ENCODE measurements at places on chromosomes 4 and X. TPM values are rescaled to one million over a fixed set of nuclear protein-coding genes. Genes with fewer than 3 reads are reported as not detected.

GRCh38 chrX:11954176-11954575 is 184.1 kb upstream of the FRMPD4 start:
- no peaks in the 10 kb centered on the region for H3K4me1 ChIP-seq
- DNase-seq: no peak
- H3K36me3 ChIP-seq: no peaks in the 10 kb centered on the region
- no peak overlapping the region for H3K4me3 ChIP-seq
- no peak overlapping the region for H3K27ac ChIP-seq

DNA sequence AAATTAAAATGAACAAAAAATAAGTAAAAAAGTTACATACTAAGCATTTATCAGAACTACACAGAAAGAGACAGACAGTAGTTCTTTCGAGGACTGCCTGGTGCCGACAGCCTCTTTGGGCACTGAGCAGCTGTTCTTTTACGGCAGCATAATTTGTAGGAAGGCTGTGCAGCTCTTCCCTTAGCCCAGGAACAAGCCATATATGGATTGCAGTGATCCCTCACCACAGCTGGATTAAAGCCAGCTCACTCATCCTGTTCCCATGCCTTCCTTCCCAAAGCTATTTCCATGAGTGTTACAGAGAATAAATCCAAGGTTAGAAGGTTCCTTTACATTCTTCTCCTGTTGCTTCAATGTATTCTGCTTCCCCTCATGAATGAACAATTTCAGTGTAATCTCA is 71.7 kb downstream of the DDX60L start:
- H3K4me3 ChIP-seq: no peak overlapping the region
- no peaks in the 10 kb centered on the region for H3K4me1 ChIP-seq
- no peaks in the 10 kb centered on the region for H3K27me3 ChIP-seq
- peaks cover 100% of the 10 kb centered on the region for H3K36me3 ChIP-seq
- DNase-seq: no peak

DNA sequence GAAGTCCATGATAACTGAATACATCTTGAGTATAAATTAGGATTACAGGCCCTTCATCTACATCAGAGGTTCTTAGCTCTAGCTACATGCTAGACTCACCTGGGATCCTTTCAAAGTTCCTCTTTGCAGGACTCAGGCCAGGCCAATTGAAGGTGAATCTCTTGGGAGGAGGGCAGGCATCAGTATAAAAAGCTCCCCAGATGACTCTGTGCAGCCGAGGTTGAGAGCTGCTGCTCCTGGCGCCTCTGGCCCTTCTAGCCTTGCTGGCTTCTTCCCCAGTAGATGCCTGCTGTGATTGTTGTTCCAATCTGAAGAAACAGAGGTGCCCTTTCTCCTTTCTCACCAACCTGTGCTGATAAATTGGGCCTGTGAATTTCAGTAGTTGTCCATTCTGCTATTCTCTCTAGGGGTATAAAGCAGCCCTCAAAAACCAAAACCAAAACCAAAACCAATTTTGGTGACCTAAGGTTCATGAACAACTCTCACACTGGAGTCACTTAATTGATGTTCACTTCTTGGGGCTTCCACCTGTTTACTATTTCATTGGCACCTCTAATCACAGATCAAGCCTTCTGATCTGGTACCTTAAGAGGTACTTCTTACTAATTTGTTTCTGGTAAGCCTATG is 78.7 kb downstream of the SUPT20HL2 start:
- no peaks in the 10 kb centered on the region for H3K27me3 ChIP-seq
- H3K36me3 ChIP-seq: no peaks in the 10 kb centered on the region
- H3K27ac ChIP-seq: no peak overlapping the region
- no peaks in the 10 kb centered on the region for H3K4me1 ChIP-seq
- DNase-seq: no peak

DNA sequence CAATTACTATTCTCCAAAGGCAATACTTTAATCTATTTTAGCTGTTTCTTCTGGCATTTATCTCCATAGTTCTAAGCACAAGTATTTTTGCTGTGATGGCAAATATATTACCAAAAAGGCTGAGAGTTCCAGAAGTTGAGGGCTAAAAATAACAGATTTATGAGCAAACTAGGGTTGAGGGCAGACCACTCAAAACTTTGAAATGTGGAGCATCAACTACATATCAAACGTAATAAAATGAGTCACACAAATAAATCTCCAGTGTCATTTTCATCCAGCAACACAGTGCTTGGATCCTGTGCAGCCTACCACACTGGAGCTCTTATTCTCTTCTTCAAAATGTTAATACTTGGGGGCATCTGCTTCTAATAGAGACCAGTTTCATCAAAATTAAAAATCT is 163.9 kb downstream of the HS3ST1 start:
- no peaks in the 10 kb centered on the region for H3K27me3 ChIP-seq
- no peaks in the 10 kb centered on the region for H3K36me3 ChIP-seq
- H3K4me1 ChIP-seq: no peaks in the 10 kb centered on the region
- no peak for DNase-seq

DNA sequence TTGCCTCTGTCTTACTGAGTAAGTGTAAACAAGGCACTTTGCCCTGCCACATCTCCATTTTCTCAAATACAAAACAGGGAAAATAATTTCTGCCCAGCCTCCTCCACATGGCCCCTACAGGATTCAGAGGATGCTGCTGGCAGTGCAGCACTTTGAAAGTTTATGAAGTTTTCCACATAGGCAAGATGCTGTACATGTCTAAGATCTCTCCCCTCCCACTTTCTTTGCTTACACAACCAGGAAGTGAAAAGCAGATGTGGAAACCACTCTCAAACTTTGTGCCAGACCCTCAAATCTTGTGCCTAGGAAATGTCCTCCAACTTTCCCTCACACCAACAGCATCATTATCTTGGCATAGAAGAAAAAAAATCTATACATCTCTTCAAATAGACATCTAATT is 257.0 kb upstream of the LDB2 start:
- H3K4me1 ChIP-seq: no peaks in the 10 kb centered on the region
- H3K27me3 ChIP-seq: no peaks in the 10 kb centered on the region

DNA sequence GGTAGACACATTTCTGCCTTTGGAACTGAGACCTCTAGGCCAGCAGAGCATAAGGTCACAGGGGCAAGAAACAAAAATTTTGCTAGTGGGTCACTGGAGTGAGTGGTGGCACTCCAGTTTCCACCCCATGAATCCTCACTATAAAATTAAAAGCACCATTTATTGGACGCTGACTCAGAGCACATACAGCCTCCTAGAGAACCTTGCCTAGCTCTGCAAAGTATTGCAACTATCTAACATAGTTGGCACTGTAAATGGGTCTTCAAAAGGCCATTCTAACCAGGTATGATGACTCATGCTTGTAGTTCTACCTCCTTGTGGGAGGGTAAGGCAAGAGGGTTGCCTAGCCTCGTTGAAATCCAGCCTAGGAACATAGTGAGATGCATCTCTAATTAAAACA is 25.1 kb downstream of the RRAGB start:
- H3K27me3 ChIP-seq: no peaks in the 10 kb centered on the region
- no peak for DNase-seq
- peaks cover 6% of the 10 kb centered on the region for H3K36me3 ChIP-seq
- no peaks in the 10 kb centered on the region for H3K4me1 ChIP-seq

DNA sequence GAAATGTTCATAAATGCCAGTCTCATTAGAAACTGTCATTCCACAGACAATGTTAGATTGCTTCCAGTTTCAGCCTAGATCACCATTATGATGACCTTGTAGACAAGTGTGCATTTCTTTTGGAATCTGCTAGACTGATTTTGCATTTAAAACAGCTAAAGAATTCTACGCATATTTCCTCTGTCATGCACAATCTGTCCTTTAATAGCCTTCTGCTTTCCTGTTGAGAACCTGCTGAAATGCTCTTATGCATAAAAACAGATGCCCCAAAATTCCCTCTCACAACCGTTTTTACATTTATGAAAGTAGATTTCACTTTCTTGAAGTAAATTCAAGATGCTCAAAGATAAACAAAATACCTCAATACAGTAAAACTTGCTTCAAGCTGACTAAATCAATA is 673.3 kb downstream of the GALNTL6 start:
- no peak overlapping the region for H3K4me3 ChIP-seq
- no peaks in the 10 kb centered on the region for H3K36me3 ChIP-seq
- H3K4me1 ChIP-seq: no peaks in the 10 kb centered on the region

- no peaks in the 10 kb centered on the region for H3K36me3 ChIP-seq
- no peaks in the 10 kb centered on the region for H3K4me1 ChIP-seq
- no peak overlapping the region for H3K27ac ChIP-seq
- no peak for DNase-seq
- H3K4me3 ChIP-seq: no peak overlapping the region
Measured at GRCh38 chr4:69910016-69910782, 20.7 kb upstream of the CSN1S1 start.

DNA sequence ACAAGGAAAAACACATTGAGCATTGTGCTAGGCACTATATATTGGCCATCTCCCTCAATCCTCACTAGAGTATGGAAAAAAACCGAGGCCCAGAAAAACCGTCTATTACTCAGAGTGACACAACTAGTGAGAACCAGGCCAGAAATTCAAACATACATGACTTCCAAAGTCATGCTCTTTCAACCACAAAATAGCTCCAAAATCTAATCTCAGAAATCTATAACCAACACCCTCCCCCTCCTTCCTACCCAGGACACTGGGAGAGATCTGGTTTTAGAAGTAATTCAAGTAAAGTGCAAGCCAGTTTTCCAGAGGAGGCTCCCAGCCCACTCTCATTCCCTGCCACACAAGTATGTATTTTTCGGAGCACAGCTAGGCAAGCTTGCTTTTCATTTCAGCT is 7.6 kb downstream of the HS3ST1 start:
- no peaks in the 10 kb centered on the region for H3K36me3 ChIP-seq
- no peak overlapping the region for H3K4me3 ChIP-seq
- H3K27ac ChIP-seq: no peak overlapping the region

GRCh38 chr4:165190591-165191347 is 16.6 kb upstream of the KLHL2 start:
- H3K36me3 ChIP-seq: no peaks in the 10 kb centered on the region
- H3K27me3 ChIP-seq: no peaks in the 10 kb centered on the region
- H3K4me3 ChIP-seq: no peak overlapping the region
- DNase-seq: no peak

- H3K4me3 ChIP-seq: no peak overlapping the region
- no peaks in the 10 kb centered on the region for H3K27me3 ChIP-seq
- peaks cover 41% of the 10 kb centered on the region for H3K4me1 ChIP-seq
- no peaks in the 10 kb centered on the region for H3K36me3 ChIP-seq
- no peak for DNase-seq
- H3K27ac ChIP-seq: no peak overlapping the region
Measured at GRCh38 chr4:38818441-38818976, 13.9 kb upstream of the TLR1 start.

- no peaks in the 10 kb centered on the region for H3K4me1 ChIP-seq
- no peaks in the 10 kb centered on the region for H3K27me3 ChIP-seq
- no peak overlapping the region for H3K4me3 ChIP-seq
- no peak for DNase-seq
- no peaks in the 10 kb centered on the region for H3K36me3 ChIP-seq
Measured at GRCh38 chr4:137909529-137910309, 332.4 kb downstream of the SLC7A11 start.

- no peaks in the 10 kb centered on the region for H3K27me3 ChIP-seq
- H3K4me3 ChIP-seq: no peak overlapping the region
- H3K4me1 ChIP-seq: peaks cover 9% of the 10 kb centered on the region
- DNase-seq: no peak
Measured at GRCh38 chrX:118520216-118521206, 24.9 kb downstream of the DOCK11 start.

MAGEB1 gene
- not detected for polyA plus RNA-seq

MAGEB2 gene
- not detected for polyA plus RNA-seq

EPGN gene
- 0.05 TPM for polyA plus RNA-seq

TEX13C gene
- polyA plus RNA-seq: not detected

ESX1 gene
- polyA plus RNA-seq: not detected

C4orf51 gene
- polyA plus RNA-seq: not detected

BEX5 gene
- 4.8 TPM for polyA plus RNA-seq
